ENCODE measurements at places on chromosomes 2 and 18.

DNA sequence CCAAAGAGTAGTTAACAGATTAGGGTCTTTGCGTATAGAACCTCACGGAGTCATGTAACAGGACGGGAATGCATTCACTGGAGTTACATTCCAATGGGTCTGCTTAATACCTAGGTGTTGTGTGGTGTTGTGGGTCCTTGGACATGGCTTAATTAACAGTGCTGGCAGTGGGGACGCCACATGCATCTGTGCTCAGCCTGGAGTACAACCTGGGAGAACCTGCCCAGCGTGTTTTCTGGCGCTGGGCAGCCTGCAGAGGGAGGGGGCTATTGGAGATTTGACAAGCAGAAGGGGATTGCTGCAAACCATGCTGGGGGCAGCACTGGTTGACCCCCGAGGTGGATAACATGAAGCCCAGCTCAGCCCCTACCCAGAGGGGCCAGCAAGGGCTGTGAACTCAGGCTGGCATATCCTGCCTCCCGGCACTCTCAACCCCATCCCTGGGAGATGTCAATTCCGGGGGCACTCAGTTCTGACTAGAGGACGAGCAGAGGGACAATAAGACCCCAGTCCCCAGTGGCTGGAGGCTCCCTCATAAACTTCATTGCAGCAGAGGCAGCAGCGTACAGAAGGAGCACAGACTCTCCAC is 29.3 kb upstream of the COPS8 start:
- DNase-seq: no peak

DNA sequence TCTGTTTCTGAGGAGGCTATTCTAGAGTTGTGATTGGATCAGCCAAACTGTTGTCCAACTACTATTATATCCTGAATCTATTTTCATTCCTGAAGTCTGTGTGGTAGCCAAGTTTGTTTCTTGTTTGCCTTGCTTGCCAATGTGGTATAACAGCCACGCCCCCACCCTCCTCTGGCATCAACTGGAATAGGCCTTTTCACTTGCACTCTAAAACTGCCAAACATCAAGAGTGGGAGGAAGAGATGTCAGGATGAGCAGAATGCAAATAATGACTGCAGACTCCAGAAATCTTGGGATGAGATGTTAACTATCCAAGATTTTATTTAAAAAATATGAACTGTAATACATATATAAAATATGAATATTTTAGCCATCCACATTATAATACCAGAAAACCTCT is 246.1 kb downstream of the NRXN1 start:
- DNase-seq: no peak

DNA sequence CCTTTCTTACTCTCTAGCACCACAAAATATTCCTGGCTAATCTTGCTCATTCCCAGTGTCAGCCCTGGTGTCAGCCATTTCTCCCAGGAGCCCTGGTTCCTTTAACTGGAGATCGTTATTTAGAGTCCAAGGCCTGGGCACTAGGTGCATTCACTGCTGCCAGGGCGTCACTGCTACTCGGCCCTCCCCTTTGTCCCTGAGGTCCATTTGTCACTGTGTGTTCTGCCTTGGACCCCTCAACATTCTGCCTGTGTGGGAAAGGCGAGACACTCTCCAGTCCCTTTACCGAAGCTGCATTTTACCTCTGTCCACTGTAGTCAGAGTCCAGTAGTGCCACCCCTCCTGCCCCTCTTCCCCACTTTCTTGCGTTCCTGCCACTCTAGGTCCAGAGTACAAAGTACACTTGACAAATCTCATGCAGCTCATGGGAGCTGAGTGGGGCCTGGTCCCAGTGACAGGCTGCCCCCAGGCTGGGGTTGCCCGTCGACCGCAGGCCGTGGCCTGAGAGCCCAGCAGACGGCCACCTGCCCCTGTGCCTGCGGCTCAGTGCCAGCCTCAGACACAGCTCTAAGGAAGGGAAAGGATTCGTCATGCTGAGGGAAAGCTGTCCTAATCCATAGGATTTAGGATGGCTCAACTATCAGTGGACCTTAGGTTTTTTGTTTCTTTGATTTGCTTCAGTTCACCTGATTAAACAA is 52.1 kb downstream of the COPS8 start:
- DNase-seq: no peak

DNA sequence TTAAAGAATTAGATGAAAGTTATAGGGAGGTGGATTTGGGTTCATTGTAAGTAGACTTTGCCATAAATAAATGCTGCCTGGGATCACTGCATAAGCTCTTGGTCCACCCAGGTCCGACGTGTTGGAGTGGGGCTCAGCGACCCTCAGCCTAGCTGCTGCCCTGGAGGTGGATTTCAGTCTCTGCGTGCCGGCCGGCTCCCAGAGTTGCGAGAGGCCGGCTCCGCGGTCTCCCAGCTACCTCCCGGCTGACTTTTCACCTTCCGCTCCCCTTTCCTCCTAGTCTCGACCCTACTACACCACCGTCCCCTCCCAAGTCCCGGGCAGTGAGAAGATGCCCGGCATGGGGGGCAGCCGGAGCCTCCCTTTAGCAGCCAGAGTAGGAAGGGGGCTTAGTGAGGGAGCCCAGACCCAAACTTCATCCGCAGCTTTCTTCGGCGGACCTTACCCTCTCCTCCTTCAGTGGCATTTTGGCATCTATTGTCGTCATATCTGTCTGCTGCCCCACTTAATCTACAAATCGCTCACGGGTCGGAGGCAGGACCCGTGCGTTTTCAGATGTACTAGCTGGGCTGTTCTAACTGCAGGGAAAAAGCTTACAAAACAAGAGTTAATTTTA is 8.1 kb downstream of the EMX1 start:
- no peak for DNase-seq

GRCh38 chr2:240624950-240625621 is at the start of gene GPR35:
Gene GPR35, plus strand, starts transcription at chr2:240625480. Its CDS starts 4,473 bp downstream, at chr2:240629953.
- DNase-seq: no peak

DNA sequence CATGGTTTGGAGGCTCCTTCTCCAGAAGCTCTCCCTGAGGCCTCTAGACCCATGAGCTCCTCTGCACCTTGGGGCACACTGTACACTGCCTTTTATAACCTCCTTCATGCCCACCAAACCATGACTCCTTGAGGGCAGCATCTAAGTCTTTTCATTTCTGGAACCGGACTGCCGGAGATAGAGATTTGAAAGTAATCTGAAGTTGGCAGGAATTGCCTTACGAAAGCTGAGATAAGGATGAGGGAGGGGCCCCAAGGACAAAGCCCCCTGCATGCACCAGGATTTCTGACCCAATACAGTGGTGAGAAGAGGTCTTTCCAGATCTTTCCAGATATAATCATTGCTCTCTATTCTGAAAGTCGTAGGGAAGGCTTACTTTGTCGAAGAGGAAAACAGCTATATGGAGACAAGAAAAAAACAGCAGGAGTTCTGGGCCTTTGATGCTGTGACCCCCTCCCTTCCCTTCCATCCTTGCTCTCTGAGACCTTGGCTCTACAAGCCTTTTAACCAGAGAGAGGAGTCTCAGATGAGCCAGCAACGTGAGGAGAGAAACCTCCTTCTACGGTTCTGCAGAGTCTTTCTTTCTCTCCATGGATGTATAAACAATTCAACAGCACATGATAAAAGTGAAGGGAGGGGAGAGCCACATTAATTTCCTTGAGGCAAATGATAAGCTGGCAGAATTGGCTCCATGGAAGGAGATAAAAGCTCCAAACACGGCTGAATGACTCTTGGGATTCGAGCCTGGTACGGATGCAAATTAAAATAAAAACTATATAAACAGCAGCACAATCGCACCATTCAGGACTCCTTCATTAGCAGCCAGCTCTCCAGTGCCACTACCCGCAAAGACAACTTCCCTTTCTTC is 88.0 kb upstream of the RTN4 start:
- DNase-seq: no peak

DNA sequence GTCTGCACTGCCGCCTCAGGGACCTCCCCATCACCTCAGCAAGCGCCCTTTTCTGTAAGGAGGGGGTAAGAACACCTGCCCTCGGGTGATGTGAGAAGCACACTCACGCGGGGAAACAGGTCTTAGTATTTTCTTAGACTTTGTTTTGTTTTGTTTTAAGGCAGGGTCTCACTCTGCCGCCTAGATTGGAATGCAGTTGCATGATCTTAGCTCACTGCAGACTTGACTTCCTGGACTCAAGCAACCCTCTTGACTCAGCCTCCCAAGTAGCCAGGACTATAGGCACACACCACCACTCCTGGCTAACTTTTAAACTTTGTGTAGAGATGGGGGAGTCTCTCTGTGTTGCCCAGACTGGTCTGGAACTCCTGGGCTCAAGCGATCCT is 37.1 kb downstream of the RAMP1 start:
- DNase-seq: no peak

GRCh38 chr18:63799189-63799588 is 24.0 kb downstream of the SERPINB7 start:
- no peak for DNase-seq

- DNase-seq: no peak
These were observed 617.8 kb downstream of the TRIB2 start for GRCh38 chr2:13334545-13334944.

- DNase-seq: no peak
These were observed 31.9 kb downstream of the UXS1 start for GRCh38 chr2:106161938-106162820.

GRCh38 chr18:13423352-13423751 is 204.8 kb downstream of the LDLRAD4 start:
- no peak for DNase-seq

DNA sequence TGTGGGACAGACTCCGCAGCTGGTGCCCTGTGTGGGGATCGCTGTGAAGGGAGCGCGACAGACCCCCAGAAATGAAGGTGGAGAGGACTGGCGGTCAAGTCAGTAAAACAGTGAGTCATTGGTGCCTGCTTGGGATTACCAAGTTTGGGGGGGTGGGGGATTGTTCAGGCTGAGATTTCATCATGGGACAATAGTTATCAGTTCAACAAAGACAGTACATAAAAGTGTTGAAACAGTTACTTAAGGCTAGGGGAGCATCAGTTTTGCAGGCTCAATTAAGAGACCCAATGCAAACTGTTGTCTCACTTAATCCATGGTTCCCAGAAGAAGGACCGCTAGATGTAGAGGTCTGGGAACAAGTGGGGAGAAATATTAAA is 42.4 kb upstream of the PDK1 start:
- no peak for DNase-seq

DNA sequence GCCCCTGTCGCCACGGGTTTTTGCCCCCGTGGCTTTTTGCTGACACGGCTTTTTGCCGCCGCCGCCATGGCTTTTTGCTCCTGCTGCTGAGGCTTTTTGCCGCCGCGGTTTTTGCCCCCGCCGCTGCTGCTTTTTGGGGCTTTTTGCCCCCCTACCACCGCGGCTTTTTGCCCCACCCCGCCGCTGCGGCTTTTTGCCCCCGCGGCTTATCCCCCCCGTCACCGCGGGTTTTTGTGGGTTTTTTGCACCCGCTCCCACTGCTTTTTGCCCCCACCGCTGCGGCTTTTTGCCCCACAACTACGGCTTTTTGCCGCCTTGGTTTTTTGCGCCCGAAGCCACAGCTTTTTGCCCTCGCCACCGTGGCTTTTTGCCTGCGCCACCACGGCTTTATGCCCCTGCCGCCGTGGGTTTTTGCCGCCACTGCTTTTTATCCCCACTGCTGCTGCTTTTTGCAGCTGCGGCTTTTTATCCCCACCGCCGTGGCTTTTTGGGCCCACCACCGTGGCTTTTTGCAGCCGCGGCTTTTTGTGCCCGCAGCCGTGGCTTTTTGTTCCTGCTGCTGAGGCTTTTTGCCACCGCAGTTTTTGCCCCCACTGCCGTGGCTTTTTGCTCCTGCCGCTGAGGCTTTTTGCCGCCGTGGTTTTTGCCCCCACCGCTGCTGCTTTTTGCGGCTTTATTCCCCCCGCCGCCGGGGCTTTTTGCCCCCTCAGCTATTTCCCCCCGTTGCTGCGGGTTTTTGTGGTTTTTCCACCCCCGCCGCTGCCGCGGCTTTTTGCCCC is 2798.0 kb upstream of the TEKT4 start:
- DNase-seq: no peak

DNA sequence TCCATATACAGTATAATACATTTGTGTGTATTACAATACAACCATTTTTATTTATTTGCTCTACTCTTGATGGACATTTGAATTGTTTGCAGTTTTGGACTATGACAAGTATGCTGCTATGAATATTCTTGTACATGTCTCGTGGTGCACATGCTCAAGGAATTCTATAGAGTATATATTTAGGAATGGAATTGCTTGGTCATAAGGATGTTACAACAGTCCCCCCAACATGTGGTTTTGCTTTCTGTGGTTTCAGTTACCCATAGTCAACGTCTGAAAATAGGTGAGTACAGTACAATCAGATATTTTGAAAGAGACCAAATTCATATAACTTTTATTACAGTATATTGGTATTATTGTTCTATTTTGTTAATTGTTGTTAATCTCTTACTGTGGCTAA is 24.1 kb upstream of the PLEKHM3 start:
- no peak for DNase-seq

DNA sequence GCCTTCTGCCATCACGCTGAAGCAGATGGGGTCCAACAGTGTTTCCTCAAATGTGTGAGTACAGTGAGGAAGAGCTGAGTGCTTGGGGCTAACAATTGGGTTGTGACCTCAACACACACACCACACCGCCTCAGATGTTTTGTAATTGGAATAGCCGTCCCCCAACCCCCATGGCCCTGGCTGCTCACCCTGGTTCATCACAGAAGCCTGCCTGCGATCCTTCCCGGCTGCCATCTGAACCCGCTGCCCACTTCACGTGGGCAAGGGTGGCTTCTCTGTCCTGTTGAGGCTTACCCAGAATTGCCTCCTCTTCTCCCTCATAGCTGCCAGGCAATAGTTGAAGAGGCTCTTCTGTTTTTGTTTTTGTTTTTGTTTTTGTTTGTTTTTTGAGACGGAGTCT is 44.1 kb downstream of the TGOLN2 start:
- DNase-seq: no peak

DNA sequence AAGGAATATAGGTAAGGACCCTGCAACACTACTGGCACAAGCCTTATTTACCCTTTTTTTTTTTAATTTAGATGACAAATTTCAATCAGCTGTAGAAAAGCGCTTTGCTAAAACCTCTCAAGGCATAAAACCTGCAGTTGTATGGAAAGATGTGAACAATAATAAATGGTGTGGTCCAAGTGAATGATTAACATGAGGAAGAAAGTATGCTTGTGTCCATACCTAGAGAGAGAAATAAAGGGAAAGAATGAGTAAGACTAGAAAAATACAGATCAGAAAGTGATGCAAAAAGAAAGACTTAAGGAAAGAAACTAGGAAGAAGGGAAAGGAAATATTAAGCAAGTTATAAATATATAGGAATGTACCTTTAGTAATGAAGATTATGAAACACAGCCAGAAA is 119.2 kb upstream of the SCN7A start:
- DNase-seq: no peak

GRCh38 chr2:232482301-232483238 is 5.1 kb downstream of the ECEL1 start:
- no peak for DNase-seq

GRCh38 chr2:176646033-176646615 is 376.9 kb downstream of the MTX2 start:
- DNase-seq: no peak

- DNase-seq: no peak
These were observed 122.1 kb upstream of the STPG4 start for GRCh38 chr2:47277187-47277586.
